Fibroblast of lung (primary cell): ENCODE measurements at places on chromosomes 12 and 14. TPM values are rescaled to one million over a fixed set of nuclear protein-coding genes. Genes with fewer than 3 reads are reported as not detected.
A peak's percentile ranks its signal among the peaks of the same experiment; 100 is the strongest.

TMPRSS12 gene
- total RNA-seq: not detected in 2 replicates

DNA sequence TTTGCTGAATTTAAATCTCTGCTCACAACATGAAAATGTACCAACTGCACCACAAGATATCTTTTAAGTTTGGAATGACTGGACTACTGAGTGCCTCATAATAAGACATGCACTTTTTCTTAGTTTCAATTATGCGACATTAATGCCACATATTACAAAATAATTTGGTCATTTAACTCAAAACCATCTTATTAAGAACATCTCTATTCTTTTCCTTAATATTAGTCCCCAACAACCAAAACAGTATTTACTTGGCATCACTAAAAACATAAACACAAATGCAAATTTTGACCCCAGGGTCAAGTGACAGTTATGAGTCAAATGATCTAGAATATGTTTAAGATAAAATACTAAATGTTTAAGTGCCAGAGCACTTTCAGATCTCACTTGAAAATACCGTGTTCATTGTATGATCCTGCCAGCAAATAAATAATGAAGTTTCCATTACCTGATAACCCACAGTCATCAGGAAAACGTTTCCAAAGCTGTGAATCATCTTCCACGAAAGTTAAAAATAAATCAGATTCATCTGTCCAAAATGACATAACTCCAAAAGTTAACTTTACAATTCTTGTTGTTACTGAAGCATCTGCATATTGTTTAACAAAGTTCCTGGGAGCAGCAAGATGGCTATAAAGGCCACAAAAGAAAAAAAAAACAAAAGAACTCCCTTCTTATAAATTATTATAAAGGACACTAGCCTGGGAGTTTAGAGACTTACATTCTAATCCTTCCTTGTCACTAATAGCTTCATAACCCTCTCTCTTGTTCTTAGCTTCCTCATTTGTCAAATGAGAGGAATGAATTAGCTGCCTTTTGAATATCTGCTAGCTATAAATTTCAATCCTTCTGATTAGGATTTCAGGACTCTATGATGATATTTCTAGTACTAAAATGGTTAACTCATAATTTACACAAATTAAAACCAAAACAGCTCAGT lies 30.5 kb upstream of the AP4S1 start:
- H3K4me1 ChIP-seq: peaks cover 3% of the 10 kb centered on the region
- peak; percentile 74 for DNase-seq
- H3K27ac ChIP-seq: no peak overlapping the region
- no peaks in the 10 kb centered on the region for H3K27me3 ChIP-seq

NPAS3 gene
- 0.26 and 0.50 TPM in 2 replicates for total RNA-seq

GRCh38 chr12:6604259-6605029 lies 2.7 kb downstream of the CHD4 start:
- DNase-seq: no peak
- peak overlapping the region; percentile 56 for H3K27ac ChIP-seq
- peaks cover 15% of the 10 kb centered on the region for H3K4me1 ChIP-seq
- peak overlapping the region; percentile 90 for H3K4me3 ChIP-seq
- peaks cover 24% of the 10 kb centered on the region for H3K36me3 ChIP-seq

FAM186B gene
- 0.33 and 0.51 TPM in 2 replicates for total RNA-seq

GRCh38 chr12:64893961-64894360 lies 69.5 kb downstream of the TBC1D30 start:
- H3K27me3 ChIP-seq: peaks cover 7% of the 10 kb centered on the region
- peaks cover 13% of the 10 kb centered on the region for H3K4me1 ChIP-seq
- peak; percentile 69 for DNase-seq
- H3K4me3 ChIP-seq: no peak overlapping the region

DBX2 gene
- total RNA-seq: not detected in 2 replicates

LPAR5 gene
- not detected in 2 replicates for total RNA-seq

PROX2 gene
- total RNA-seq: not detected in 2 replicates

TECPR2 gene
- total RNA-seq: 10.3 and 17.8 TPM in 2 replicates

KRT8 gene
- 0.66 and 1.5 TPM in 2 replicates for total RNA-seq

DNA sequence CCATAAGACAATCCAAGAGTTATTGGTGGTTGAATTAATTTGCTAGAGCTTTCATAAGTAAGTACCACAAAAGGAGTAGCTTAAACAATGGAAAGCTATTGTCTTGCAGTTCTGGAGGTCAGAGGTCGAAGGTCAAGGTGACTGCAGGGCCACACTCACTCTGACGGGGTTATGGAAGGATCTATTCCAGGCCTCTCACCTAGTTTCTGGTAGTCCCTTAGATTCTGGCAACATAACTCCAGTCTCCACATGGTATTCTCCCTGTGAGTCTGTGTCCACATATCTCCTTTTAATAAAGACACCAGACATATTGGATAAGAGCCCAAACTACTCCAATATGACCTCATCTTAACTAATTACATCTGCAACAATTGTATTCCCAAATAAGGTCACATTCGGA lies 273.4 kb downstream of the FOXN3 start:
- H3K4me3 ChIP-seq: no peak overlapping the region
- no peaks in the 10 kb centered on the region for H3K36me3 ChIP-seq
- DNase-seq: peak; percentile 19
- H3K27ac ChIP-seq: no peak overlapping the region
- H3K27me3 ChIP-seq: no peaks in the 10 kb centered on the region
- H3K4me1 ChIP-seq: no peaks in the 10 kb centered on the region

DNA sequence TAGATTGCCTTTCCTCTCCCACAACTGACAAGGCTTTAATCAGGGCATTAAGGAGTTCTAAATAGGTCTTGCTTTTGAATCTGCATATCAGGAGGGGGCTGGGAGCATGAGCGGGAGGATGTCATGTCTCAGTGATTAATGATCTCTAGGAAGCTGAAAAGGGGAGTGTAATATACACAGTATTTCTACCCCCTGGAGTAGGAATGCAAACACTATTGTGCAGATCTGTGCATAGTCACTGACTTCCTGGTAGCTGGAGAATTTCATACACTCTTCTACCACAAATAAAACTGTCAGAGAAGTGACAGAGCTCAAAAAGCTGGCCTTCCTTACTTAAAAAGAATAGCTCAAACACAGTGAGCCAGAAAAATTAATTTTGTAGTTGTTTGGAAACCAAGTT lies 65.8 kb downstream of the RIC8B start:
- H3K27me3 ChIP-seq: no peaks in the 10 kb centered on the region
- H3K36me3 ChIP-seq: peaks cover 2% of the 10 kb centered on the region
- H3K27ac ChIP-seq: peak overlapping the region; percentile 4
- H3K4me3 ChIP-seq: no peak overlapping the region
- H3K4me1 ChIP-seq: no peaks in the 10 kb centered on the region

PTPN11 gene
- total RNA-seq: 99.1 and 126 TPM in 2 replicates

GRCh38 chr14:56715938-56716337 lies 94.3 kb downstream of the OTX2 start:
- H3K27me3 ChIP-seq: no peaks in the 10 kb centered on the region
- no peak overlapping the region for H3K4me3 ChIP-seq
- no peaks in the 10 kb centered on the region for H3K4me1 ChIP-seq
- H3K36me3 ChIP-seq: no peaks in the 10 kb centered on the region
- no peak overlapping the region for H3K27ac ChIP-seq
- DNase-seq: no peak

DNA sequence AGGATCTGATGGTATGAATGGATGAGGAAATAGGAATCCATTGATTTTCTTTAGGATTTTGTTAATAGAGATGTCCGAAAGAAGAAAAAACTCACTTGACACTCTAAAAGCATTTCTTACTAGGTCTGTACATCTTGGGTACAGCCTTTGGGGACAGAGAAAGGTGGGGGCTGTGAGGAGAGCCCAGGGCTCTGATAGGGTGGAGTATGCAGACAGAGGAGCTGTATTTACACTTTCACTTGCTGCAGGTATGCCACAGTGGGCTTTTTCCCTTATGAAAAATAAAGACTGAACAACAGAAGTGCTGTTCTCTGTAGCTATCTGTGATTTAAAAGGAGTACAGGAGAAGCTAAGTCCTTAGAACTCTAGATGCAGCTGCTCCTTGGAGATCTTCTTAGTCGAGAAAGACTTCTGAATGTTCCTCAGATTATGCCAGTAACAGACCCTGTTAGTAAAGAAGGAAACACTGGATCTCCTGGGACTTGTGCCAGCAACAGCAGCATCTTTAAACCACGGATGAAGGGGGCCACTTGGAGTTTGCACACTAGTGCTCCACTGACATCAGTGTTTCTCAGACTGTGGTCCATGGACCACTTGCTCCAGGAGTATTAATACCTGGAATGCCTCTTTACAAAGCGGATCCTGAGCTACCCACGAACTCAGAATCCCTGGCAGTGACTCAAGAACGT lies 19.4 kb upstream of the RTRAF start:
- no peaks in the 10 kb centered on the region for H3K27me3 ChIP-seq
- DNase-seq: no peak
- no peak overlapping the region for H3K4me3 ChIP-seq
- no peak overlapping the region for H3K27ac ChIP-seq

AQP6 gene
- total RNA-seq: under 0.01 and 0.17 TPM in 2 replicates

DNA sequence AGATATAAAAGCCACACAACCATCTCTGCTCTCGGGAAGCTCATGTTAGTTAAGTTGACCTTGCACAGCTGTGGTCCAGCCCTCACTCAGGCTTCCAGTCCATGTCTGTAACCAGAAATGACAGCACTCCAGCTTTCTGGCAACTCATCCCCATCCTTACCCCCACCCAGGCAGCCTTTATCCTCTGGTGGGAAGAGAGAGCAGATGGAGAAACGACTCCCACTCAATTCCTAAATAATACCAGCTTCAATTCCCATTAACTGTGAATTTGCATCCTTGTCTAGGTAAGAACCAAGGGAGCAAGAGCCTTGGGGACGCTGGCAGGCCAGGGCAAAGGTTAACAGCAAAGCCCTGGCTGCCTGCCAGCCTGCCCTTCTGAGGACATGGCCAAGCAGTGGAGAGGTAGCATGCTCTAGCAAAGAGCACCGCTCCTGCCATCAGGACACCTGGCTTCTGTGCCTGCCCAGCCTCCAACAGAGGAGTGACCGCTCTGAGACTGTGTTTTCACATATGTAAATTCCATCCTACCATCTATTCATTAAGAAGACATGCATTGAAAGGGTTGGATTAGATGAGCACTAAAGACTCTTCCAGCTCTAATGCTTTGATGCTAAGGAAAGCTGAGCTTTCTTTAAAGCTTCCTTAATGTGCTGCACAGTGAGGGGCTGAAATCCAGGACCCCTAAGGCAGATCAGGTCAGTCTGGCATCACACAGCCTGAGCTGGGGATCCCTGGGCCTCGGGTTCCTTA lies 236.1 kb downstream of the GRIN2B start:
- H3K27me3 ChIP-seq: no peaks in the 10 kb centered on the region
- H3K27ac ChIP-seq: no peak overlapping the region
- no peak for DNase-seq
- no peaks in the 10 kb centered on the region for H3K36me3 ChIP-seq
- H3K4me1 ChIP-seq: no peaks in the 10 kb centered on the region

DNA sequence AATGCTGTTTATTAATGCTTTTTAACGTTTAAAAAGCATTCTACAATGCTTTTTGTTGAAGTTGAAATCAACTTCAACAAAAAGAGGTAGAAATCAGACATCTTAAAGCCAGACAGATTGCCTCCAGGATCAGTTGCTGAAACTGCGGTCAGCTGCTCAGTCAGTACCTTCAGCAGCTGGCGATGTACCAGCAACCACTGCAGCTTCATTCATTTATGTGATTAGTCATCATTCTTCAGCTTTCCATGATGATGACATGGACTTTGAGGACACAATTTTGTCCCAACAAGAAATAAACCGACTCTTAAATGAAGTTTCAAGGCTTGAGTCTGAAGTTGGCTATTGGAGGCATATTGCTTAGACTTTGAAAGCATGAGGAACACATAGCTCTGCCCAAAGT lies 31.5 kb upstream of the NUAK1 start:
- H3K4me3 ChIP-seq: no peak overlapping the region
- H3K4me1 ChIP-seq: no peaks in the 10 kb centered on the region
- no peak overlapping the region for H3K27ac ChIP-seq
- peak; percentile 89 for DNase-seq

DNA sequence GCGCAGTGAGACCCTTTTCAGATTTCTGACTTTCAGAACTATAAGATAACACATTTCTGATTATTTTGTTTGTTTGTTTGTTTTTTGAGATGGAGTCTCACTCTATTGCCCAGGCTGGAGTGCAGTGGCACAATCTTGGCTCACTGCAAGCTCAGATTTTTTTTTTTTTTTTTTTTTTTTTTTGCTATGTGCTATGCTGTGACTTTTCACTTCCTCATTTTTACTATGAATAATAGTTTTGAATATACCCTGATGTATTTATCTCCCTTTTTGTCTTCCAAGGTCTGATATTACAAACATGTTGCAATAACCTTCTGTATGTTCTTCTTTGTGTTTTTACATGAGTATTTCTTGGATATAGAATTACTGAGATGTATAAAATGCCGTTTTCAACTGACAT lies 658.7 kb upstream of the SEL1L start:
- no peak overlapping the region for H3K27ac ChIP-seq
- no peak for DNase-seq
- no peaks in the 10 kb centered on the region for H3K36me3 ChIP-seq
- no peaks in the 10 kb centered on the region for H3K27me3 ChIP-seq
- H3K4me1 ChIP-seq: no peaks in the 10 kb centered on the region

DNA sequence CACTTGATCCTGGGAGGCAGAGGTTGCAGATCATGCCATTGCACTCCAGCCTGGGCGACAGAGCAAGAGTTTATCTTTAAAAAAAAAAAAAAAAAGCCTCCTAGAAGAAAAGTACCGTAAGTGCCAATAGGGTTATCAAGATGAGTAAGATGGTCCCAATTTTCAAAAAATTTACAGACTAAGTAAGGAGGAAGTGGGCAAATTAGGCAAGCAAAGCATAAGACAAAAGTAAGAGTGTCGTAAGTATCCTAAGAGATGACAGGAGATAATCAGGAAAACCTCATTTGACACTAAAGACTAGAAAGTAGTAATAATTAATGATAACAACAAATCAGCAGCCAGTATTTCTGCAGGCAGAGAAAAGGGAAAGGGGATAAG lies 12.2 kb downstream of the PYM1 start:
- H3K4me3 ChIP-seq: no peak overlapping the region
- no peaks in the 10 kb centered on the region for H3K36me3 ChIP-seq
- peaks cover 4% of the 10 kb centered on the region for H3K4me1 ChIP-seq
- no peaks in the 10 kb centered on the region for H3K27me3 ChIP-seq
- no peak for DNase-seq
- no peak overlapping the region for H3K27ac ChIP-seq

SLC48A1 gene
- 12.8 and 18.7 TPM in 2 replicates for total RNA-seq

DNA sequence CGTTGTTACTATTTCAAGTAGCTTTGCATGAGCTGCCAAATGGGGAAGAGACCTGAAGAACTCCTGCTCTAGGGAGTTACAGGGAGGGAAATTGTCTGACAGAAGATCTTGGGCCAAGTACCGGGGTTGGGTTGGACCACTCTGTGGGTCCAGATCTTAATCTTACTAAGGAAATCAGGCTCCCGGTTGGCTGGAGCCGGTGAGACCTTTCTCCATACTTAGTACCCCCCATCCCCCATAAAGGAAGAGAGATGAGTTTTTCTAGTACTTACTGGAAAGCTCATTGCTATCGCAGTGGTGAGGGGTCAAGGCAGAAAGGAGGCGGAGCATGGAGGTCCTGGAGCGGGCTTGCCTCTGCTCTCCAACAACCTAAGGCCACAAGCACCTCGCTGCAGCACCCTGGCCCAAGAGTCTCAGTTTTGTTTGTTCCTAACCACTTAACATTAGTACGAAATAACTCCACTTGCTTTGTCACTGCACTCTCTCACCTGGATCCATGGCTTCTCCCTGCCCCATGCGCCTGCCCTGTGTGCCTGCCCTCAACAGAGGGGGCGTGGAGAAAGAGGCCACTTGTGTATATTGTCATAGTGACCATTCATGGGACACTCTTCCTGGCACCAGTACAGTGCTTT lies 6.8 kb upstream of the UNC119B start:
- H3K4me3 ChIP-seq: no peak overlapping the region
- H3K36me3 ChIP-seq: peaks cover 14% of the 10 kb centered on the region
- no peak overlapping the region for H3K27ac ChIP-seq
- DNase-seq: no peak
- H3K27me3 ChIP-seq: no peaks in the 10 kb centered on the region
